ENCODE measurements at places on chromosomes 7 and 10.

DNA sequence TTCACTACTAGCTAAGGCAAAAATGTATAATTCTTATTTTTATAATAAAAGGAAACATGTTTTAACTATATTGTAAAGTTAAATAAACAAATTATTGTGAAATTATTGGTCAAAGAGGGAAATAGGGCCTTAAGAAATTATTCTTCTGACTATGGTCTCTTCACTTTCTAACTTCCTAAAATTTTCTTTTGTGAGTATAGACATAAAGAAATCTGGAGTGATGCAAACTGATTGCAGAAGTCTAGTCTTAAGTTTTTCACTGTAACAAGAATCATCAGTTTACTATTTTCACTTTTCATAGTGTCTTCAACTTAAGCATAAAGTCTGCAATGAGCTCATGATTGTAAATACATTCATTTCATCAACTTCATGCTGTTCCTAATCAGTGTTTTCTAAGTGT lies 525.4 kb downstream of the TFEC start:
- no peak for DNase-seq

GRCh38 chr10:21181451-21181850 lies 284.3 kb upstream of the NEBL start:
- no peak for DNase-seq

DNA sequence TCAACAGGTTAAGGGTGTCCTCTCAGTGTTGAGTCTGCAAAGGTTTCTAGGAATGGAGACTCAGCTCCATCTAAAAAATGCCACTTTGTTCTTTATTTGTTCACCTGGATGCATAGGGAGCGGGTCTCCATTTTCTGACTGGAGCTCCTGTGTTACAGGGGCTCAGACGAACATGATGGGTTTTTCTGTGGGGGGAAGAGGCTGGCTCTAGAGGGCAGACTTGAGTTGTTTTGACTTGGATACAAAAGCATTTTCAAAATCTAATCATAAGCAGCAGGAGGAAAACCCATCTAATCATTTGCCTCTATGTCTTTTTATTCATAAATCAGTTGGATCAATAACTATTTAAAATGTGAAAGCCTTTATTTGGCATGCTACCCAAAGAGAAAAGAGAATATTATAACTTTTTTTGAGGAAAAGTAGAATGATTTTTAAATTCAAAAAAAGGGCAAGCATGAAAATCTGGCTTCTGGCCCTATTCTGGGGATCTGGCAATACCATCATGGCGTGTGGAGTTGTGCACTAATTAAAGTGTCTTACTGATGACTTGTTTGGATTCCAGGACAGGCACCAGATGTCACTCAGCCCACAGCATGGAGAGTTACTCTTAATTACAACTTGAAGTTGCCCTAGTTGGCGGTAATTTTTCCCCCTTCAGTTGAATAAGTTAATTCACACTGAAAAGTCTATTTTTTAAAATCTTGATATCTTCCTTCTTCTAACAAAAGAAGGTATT lies 594.9 kb downstream of the REEP3 start:
- DNase-seq, result peak; percentile 3

- no peak for DNase-seq
These were observed 82.8 kb downstream of the TES start for GRCh38 chr7:116293139-116293538.

DNA sequence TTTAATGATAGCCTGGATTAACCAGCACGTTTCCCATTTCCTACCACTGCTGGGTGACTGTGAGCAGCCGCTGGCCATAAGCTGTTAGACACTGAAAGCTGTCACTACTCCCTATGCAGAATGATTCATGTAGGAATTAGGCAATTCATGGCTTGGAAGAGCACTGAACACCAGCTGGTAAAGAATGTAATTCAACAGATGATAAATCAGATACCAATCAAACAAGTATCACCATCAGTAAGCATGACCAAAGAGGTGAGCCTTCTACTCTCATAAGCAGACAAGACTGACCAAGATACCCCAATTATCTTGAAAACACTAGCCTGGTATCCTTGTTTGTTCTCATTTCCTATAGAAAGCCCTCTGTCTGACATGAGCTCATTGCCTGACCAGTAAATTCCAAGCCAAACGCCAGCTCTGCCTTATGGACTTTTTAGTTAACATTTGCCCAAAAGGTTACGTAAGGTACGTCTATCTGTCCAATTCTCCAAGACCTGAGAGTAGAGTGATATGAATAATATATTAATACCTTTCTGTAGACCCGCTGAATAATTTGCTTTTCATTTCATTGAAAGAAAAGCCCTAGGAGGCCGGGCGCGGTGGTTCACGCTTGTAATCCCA lies 127.7 kb downstream of the ELMO1 start:
- peak; percentile 3 for DNase-seq

DNA sequence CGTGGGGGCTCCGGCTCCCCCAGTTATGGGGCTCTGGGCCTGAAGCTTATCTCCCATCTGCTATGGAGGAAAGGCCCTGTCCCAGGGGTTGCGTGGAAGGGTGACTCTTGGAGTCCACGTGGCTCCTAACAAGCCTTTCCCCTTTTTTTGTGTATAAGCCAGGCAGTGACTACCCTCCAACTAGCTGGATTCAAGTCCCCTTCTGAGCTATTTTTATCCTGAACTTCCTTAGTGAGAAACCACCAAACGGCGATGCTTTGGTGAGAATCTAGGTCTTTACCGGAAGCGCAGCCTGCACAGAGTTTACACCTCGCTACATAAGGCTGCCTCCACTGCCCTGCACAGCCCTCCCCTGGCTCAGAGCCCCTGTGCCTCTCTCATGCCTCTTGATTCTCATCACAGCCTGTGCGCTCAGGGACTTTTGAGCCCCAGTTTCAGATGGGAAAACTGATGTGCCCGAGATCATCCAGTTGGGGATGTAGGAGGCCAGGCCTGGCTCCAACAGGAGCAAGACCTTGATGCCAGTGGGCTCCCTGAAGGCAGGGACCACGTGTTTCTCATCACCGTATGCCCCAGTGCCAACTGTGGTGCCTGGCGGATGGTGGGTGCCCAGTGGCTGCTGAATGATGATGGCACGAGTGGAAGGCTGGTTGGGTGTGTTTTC lies 102.3 kb upstream of the PPIF start:
- no peak for DNase-seq

DNA sequence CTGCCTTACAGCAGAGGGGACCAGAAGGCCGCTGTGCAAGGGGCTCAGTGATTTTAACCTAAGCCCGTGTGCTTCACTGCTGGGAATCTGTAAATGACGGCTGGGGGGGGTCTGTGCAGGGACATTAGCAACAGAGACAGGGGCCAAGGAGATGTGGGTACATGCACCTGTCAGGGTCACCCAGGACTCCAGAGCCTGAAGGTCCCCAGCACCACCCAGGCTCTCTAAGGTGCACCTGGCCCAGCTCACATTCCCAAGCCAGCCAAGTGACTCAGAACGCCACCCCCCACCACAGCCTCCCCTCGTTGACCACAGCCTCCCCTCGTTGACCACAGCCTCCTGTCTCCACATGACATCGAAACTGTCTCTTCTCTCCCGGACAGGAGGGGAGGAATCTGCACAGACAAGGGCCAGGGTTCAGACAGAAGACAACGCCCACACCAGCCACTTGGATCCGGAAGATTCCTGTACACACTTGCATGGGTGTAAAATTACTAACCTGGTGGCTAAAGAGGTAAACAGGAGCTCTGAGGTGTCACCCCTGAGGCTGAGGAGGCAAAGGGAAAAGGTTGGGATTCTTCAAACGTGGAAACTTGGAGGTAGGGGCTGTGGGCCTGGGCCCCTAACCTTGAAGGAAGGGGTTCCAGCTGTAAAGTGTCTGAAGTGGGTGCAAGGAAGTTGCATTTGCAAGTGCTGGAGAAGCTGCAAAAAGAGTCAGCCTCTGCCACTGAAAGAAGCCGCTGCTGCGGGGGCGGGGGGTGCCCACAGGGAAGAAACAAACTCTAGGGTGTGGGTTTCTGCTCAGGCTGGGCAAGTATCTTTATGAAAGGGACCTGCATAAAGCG lies 27.0 kb downstream of the CALML3 start:
- peak; percentile 72 for DNase-seq

DNA sequence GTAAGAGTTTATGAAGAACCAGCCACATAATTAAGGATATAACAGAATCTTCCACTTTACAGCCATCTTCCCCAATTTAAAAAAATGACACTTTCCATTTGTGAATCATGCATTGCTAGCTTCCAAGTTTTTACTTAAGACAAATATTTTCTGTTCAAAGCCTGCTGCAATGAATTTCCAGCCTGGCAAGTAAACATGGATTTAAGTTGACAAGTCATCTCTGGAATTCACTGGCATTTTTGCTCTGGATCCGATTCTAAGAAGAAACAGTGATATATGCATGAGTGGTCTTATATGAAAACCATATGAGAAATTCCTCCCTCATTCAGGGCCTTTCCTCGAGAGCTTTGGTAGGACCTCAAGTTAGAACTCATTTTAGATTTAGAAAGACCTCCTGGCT lies 116.1 kb upstream of the CDCA7L start:
- DNase-seq, result peak; percentile 6

- peak; percentile 81 for DNase-seq
These were observed 4.3 kb upstream of the MARVELD1 start for GRCh38 chr10:97708976-97709946.

GRCh38 chr10:110039254-110039653 lies 31.5 kb downstream of the ADD3 start:
- DNase-seq, result no peak

DNA sequence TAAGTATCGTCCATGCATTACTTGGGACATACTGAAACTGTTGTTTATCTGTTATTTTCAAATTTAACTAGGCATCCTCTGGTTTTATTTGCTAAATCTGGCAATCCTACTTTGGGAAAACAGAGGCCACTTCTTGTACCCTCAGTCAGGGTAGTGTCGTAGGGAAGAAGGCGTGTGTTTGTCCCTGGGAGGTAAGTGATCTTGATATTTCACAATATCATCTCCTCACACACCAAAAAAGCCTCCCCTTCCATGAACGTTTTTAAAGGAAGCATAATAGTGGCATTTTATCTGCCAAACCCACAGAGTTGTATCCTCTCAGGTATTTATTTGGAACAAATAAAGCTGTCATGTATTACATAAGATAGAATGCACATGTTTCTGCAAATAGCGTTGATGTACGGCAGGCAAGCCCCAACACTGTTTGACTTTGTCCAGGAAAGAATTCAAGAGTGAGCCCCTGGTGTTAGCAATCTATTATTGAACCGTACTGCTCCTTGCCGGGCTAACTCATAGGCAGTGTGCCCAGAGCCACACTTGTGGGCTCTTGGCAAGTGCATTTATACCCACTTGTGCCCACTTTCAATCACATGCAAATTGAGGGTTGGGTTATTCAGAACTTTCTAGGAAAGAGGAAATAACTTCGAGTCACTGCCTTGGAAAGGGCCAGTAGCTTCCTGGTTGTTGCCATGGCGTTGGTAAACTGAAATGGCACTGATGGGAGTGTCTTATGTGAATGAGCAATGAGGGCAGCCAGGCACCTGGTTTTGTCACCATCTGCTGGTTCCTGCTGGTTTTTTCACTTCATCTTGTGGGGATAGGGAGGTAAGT lies 266.0 kb downstream of the USP6NL start:
- DNase-seq, result peak; percentile 3

GRCh38 chr7:54112567-54112966 lies 429.6 kb upstream of the VSTM2A start:
- no peak for DNase-seq

DNA sequence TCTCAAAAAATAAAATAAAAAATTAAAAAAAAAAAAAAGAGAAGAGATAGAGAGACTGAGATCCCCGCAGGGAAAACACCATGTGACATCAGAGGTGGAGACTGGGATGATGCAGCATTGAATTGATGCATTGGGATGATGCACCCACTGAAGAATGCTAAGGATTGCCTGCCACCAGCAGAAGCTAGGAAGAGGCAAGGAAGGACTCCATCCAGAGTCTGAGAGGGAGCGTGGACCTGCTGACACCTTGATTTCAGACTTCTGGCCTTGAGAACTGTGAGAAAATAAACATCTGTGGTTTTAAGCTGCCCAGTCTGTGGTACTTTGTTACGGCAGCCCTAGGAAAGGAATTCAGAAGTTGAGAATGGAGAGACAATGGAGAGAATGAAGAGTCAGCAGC lies 89.8 kb upstream of the PRPS1L1 start:
- peak; percentile 66 for DNase-seq

- no peak for DNase-seq
These were observed 19.8 kb upstream of the C10orf67 start for GRCh38 chr10:23364378-23364777.

- DNase-seq, result no peak
These were observed 2.7 kb upstream of the CHRM2 start for GRCh38 chr7:136865777-136866176.

DNA sequence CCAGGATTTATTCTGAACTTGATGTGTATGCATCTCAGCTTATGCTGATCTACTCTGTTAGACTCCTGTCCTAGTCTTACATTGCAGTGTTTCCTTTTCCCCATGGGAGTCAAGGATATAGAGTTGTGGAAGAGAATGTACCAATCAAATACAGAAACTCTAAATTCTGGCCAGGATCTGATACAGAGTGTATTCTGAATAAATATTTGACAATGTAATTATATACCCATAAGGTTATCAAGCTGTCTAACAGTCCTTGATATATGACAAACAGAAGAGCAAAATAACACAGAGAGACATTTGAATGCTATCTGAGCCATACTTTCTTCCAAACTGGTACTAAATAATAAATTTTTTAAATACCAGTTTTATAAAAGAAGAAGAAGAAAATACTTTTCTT lies 116.8 kb downstream of the ETV1 start:
- DNase-seq, result no peak

GRCh38 chr7:2554661-2555111 lies 638 bp downstream of the BRAT1 start:
- no peak for DNase-seq

- peak; percentile 82 for DNase-seq
These were observed 32.3 kb downstream of the SLC39A12 start for GRCh38 chr10:17984056-17984455.

DNA sequence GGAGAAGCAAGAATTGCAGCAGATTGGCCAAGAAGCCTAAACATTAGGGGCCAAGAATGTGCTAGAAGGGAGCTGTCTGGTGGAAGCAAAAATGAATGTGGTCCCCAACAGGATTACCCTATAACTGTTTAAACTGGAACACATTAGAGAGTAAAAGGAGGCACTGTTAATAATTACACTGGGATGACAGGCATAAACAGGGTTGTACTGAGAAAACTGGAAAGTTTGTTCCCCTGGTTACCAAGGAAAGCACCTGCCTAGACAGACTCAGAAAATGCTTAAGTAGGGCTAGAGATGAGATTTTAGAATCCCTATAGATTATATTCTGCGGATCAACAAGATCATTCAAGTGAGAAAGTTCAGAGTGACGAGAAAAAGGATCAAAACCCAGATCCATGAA lies 100.8 kb downstream of the CTTNBP2 start:
- no peak for DNase-seq

GRCh38 chr7:22853138-22853537 lies 30.5 kb upstream of the TOMM7 start:
- no peak for DNase-seq

GRCh38 chr10:120456143-120456625 lies 843 bp upstream of the PLPP4 start:
- no peak for DNase-seq

- DNase-seq, result no peak
These were observed 54.3 kb upstream of the TNRC18 start for GRCh38 chr7:5477723-5478531.

GRCh38 chr7:132403465-132404110 lies 172.7 kb downstream of the PLXNA4 start:
- no peak for DNase-seq

All from iris pigment epithelial cell (primary cell).